ENCODE measurements at places on chromosomes 13 and 19.

- no peak for DNase-seq
Observed at GRCh38 chr19:5360003-5360780, 19.6 kb upstream of the PTPRS start.

DNA sequence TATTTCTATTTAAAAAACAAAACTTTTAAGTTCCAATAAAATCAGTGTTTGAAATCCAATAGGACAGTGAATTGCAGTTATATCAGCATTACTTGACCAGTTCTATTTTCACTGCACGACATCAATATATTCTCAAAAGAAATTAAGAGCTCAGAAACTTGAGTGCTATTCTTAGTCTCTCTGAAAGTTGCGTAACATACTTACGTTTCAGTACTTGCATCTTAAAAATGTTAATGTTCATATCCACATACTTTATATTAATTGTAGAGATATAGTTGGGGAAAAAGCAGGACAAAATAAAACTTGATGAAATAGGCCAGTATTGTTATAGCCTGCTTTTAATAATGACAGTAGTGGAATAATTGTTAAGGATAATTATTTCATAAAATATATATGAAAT is 720.5 kb upstream of the PCDH9 start:
- no peak for DNase-seq

- no peak for DNase-seq
Observed at GRCh38 chr19:41816761-41817160, 20.4 kb downstream of the CEACAM3 start.

GRCh38 chr13:110109910-110110309 is 197.0 kb downstream of the COL4A1 start:
- no peak for DNase-seq

DNA sequence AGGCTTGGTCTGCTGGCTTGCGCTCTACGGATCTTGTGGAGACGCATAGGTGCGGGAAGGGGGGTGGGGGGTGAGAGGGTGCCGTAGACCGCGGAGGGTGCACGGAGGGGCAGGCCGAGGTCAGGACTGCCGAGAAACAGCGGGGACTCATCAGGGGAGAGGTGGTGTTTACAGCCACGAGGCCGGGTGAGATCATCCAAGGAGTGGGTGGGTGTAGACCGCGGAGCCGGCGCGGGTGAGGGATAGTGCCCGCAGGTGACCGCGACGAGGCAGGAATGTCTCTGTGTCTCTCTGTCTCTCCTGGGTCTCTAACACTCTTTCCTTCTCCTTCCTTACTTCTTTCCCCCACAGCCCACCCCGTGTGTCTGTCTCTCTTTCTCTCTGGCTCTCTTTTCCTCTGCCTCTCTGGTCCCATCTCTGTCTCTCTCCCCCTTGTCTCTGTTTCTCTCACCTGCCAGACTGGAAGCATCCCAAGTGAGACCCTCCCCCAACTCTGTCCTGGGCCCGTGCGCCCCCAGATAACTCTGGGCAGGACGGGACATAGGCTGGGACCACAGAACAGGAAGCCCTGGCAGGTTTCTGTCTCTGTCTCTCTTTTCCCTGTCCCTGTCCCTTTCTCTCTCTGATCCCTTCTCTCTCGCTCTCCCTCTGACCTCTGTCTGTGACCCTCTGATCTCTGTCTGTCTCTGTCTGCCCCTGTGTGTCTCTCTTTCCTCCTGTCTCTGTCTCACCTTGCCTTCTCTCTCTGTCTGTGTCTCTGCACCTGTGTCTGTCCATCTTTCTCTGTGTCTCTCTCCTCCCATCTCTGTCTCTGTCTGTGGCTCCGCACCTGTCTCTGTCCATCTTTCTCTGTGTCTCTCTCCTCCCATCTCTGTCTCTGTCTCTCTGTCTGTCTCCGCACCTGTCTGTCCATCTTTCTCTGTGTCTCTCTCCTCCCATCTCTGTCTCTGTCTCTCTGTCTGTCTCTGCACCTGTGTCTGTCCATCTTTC is 1.8 kb upstream of the KLK4 start:
- DNase-seq: no peak

GRCh38 chr19:40632311-40633036 is 31.3 kb downstream of the LTBP4 start:
- DNase-seq: no peak

DNA sequence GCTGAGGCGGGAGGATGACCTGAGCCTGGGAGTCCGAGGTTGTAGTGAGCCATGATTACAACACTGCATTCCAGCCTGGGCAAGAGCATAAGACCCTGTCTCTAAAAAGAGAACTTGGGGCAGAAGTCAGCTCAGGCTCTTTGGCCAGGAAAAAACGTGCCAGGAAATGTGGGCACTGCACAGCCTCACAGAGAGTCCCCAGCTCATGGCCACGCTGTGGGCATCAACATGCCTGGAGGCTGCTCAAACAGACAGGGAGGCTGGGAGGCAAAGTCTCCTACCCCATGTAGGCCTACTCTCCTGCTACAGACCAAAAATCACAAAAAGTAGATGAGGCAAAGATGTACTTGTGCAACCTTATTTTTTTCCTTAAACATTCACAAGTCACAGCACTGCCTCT is 49.4 kb downstream of the PEPD start:
- DNase-seq: no peak

DNA sequence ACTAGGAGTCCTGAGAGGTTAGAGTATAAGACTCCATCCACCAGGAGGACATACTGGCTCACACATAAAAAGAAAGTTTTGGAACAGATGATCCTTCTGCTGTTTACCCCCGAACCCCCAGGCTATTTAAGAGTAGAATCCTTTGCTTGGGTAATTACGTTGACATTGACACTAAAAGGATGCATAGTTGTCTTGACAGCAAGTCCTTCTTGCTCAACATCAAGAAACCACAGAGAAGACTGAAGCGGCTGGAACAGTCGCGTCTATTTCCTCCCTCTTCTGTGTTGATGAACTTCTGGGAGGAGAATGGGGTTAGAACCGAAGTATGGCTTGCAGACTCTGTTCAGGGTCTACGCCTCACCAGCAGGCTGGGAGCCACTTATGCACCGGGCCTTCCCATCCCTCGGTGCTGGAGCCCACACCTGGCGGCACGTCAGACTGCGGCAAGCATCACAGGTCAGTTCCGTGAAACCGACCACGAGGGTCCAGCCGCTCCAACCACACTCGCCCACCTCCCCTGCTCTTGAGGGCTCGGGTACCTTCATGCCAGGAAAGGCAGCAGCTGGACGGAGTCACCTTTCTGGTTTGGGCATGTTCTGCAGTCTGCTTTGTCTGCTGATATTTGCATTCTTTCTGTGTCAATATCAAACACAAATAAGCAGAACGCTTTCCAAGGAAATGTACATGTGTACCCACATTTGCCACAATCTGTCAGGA is 42.4 kb upstream of the RANBP3 start:
- no peak for DNase-seq

- DNase-seq: no peak
Observed at GRCh38 chr19:18662972-18663732, 20.3 kb upstream of the CRTC1 start.

DNA sequence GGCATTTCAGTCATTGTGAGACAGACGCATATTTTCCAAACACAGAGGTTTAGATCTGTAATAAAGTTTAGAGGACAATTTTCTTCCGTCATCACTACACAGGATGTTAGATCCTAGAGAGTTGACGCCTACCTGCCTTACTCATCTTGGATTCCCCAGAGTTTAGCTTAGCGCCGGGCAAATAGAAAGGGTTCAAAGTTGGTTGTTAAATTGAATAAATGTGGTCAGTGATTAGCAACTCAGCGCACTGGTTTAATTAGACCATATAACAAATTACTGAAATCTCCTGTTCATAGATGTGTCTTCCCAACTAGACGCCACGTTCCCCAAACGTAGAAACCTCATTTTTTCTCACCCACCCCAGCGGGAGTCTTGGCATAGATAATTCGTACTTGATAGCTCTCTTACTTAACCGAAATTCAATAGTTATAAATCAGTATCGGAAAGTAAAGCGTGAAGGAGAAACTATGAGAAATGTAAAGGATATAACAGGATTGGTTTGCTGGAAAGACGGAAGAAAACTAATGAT is 726 bp upstream of the UFM1 start:
- peak; percentile 36 for DNase-seq

DNA sequence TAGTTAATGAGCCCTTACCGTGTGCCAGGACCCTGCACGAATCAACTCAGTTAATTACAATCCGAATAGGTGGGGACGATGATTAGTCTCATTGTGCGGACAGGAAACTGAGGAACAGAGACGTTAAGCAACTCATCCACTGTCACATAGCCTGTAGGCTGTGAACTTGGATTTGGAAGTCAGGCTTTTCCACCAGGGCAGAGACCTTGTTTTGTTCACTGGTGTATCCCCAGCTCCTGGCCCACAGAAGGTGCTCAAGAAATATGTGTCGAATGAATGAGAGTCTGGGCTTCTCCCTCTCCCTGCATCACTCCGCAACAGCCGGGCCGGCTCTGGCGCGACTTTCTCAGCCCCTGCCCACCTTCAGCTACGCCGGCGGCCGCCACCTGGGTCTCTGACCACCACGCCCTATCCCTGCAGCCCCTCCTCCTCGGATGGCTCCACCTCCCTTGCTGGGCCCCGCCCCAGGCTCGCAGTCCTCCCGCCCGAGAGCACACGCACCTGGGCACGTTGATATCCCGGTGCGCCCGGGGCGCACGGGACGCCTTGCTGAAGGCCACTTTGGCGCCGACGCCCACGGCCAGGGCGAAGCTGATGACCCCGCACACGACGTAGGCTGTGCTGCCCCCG is 1.3 kb downstream of the SHISA7 start:
- no peak for DNase-seq

DNA sequence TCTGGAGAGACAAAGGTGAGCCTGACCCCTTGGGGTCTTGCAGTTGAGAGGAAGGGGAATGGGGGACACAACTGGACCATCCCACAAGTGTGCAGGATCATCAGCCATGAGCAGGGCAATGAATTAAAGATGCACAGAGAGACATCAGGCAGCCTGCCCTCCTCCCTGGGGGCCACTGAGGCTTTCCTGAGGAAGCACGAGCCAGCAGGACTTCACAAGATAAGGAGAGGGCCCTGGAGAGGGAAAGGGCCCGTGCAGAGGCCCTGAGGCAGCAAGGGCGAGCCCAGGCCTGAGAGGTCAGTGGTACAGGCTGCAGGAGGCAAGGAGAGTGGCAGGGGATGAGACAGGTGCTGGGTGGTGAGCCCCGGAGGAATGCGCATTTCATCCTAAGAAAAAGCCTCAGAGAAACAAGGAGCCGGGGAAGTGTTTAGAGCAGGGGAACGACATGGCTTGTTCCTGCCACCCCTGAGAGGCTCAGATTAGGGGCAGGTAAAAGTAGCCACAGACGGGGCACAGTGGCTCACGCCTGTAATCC is 9.0 kb upstream of the PRKD2 start:
- no peak for DNase-seq
